ENCODE measurements at places on chromosomes 11 and 22. TPM values are rescaled to one million over a fixed set of nuclear protein-coding genes. Genes with fewer than 3 reads are reported as not detected.

The CSF2RB gene
- total RNA-seq: 7.0 TPM

- H3K4me3 ChIP-seq: no peak overlapping the region
- no peaks in the 10 kb centered on the region for H3K27me3 ChIP-seq
- no peak overlapping the region for H3K27ac ChIP-seq
- no peaks in the 10 kb centered on the region for H3K4me1 ChIP-seq
- no peak for DNase-seq
Measured at GRCh38 chr11:69285091-69285490, 8.9 kb upstream of the MYEOV start.

DNA sequence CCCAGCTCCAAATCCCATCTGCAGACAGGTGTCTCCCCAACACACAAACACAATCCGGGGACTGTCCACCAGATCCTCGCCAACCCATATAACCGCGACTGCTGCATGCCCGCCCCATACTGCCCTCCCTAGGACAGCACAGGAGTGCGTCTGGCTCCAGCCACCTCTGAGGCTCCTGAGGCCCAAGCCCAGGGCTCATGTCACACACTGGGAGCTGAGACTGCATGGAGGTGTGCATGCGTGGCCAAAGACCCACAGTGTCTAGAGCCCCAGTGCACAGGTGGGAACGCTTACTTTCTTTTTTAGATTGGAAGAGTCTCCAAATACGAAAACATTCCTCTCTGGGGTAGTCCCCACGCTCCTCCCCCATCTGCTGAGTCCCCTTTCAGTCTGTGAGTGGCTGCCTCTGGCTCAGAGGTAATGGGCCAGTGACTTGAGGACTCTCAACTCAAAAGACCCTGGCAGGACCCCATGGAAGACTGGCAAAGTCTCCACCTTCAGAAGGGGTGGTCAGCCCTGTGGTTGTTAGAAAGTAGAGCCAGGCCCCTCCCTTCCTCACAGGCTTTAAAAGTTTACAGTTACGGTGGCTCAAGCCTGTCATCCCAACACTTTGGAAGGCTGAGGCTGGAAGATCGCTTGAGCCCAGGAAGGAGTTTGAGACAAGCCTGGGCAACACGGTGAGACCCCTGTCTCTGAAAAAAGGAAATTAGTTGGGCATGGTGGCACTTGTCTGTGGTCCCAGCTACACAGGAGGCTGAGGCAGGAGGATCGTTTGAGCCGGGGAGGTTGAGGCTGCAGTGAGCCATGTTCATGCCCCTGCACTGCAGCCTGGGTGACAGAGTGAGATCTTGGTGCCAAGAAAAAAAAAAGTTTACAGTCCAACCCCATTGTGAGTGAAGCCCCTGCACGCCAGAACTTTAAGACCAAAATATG is 2.3 kb downstream of the CBX7 start:
- H3K4me1 ChIP-seq: no peaks in the 10 kb centered on the region
- H3K27ac ChIP-seq: no peak overlapping the region
- H3K27me3 ChIP-seq: no peaks in the 10 kb centered on the region
- no peak overlapping the region for H3K4me3 ChIP-seq
- H3K36me3 ChIP-seq: no peaks in the 10 kb centered on the region

The ANO9 gene
- 2.8 TPM for total RNA-seq

- H3K27ac ChIP-seq: no peak overlapping the region
- no peaks in the 10 kb centered on the region for H3K27me3 ChIP-seq
- H3K4me3 ChIP-seq: no peak overlapping the region
- no peaks in the 10 kb centered on the region for H3K4me1 ChIP-seq
- no peaks in the 10 kb centered on the region for H3K36me3 ChIP-seq
- no peak for DNase-seq
Measured at GRCh38 chr11:107789767-107790166, 68.8 kb downstream of the SLC35F2 start.

The CLMP gene
- total RNA-seq: 107 TPM

DNA sequence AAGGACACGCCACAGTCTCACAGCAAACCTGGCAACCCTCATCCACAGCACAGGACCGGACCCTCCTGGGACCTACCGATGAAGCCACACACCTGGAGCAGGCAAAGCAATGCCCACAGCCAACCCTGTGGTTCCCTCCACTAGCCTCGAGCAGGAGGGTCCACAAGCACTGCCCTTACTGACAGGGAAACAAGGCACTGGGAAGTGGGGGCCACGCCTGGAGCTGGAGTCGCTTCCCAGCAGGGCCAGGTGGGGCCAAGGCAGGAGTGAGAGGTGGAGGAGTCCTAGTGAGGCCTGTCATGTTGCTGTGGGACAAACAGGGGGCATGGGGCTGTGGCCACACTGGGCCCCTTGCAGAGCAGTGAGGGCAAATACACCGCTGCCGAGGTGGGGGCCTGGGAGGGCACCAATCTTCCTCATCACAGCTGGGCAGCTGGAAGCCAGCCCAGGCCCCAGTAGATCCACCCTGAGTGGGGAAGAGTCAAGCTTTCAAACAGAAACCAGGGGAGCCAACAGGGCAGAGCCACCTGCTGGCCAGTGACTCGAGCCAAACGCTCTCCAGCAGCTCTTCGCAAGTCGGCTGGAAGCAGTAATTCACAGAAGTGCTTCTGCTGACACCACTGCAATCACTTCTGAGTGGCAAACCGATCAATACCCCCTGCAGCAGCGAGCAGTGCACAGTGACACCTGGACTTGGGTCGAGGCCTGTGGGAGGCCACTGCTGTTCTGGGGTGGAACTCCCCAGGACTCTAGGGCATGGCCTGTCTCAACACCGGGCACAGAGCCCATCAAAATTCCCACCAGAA is 13.7 kb downstream of the SULT4A1 start:
- no peaks in the 10 kb centered on the region for H3K27me3 ChIP-seq
- no peaks in the 10 kb centered on the region for H3K4me1 ChIP-seq
- no peaks in the 10 kb centered on the region for H3K36me3 ChIP-seq
- H3K27ac ChIP-seq: no peak overlapping the region
- peak; percentile 55 for DNase-seq

DNA sequence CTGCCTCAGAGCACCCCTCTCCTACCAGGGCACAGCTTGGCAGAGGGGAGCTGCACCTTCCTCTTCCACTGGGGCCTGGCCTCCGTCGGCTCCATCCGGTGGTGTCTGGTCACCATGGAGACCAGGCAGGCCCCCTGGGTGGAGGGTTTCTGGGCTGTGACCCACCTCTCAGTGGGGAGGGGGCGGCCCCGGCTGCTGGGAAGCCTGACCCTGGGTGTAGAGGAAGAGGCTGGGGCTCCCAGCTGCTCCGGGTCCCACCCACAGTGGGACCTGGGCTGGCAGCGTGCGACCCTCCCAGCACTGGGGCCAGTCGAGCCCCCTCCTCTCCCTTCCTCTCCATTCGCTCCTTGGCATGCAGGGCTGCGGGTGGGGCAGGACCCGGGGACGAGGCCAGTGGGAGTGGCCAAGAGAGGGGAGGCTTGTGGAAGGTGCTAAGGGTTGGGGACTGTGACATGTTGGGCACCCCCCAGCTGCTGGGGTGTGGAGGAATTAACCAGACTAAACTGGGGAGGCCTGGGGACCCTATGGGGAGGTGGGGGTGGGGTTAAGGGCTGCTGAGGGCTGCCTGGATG is 46.8 kb downstream of the BRSK2 start:
- no peaks in the 10 kb centered on the region for H3K4me1 ChIP-seq
- no peak overlapping the region for H3K4me3 ChIP-seq
- no peaks in the 10 kb centered on the region for H3K27me3 ChIP-seq

The DTX4 gene
- 7.1 TPM for total RNA-seq

- H3K4me1 ChIP-seq: no peaks in the 10 kb centered on the region
- H3K27me3 ChIP-seq: no peaks in the 10 kb centered on the region
Measured at GRCh38 chr11:118136801-118137200, 15.8 kb downstream of the SCN4B start.

The VSIG2 gene
- 3.8 TPM for total RNA-seq

DNA sequence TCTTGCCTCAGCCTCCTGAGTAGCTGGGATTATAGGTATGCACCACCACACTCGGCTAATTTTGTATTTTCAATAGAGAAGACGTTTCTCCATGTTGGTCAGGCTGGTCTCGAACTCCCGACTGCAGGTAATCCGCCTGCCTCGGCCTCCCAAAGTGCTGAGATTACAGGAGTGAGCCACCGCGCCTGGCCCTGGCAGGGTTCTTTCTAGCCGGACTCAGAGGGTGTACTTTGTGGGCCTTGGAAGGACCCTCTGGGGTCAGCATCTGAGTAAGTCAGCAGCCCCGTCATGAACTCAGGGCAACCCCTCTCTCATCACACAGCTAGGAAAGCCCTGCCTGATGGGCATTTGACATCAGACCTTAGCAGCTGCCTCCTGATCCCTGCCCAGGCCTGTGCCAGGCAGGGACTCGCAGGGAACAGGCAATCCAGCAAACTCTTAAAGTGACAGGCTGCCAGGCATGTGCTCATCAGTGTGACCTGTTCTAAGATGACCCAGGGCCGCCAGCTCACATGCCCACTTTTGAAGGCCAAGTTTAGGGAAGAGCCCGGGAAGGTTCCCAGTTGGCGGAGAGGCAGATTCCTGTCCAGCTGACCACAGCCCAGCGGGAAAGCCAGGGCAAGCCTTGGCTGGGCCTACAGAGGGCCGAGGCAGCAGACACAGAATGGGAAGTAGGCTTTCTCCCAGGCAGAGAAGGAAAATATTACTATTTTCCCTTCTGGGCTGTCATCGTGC is 92.9 kb downstream of the MORC2 start:
- DNase-seq: peak; percentile 44
- H3K27ac ChIP-seq: no peak overlapping the region
- H3K4me3 ChIP-seq: no peak overlapping the region

- H3K4me3 ChIP-seq: no peak overlapping the region
- H3K36me3 ChIP-seq: no peaks in the 10 kb centered on the region
- H3K27ac ChIP-seq: no peak overlapping the region
- H3K27me3 ChIP-seq: no peaks in the 10 kb centered on the region
- H3K4me1 ChIP-seq: no peaks in the 10 kb centered on the region
Measured at GRCh38 chr11:131421066-131421855, 50.8 kb downstream of the NTM start.

The TMEM25 gene
- total RNA-seq: 20.7 TPM

GRCh38 chr22:37043828-37044538 is 7.6 kb upstream of the KCTD17 start:
- no peaks in the 10 kb centered on the region for H3K4me1 ChIP-seq
- no peaks in the 10 kb centered on the region for H3K27me3 ChIP-seq
- no peaks in the 10 kb centered on the region for H3K36me3 ChIP-seq
- no peak overlapping the region for H3K4me3 ChIP-seq

GRCh38 chr11:58949184-58949583 is 9.9 kb downstream of the GLYATL1 start:
- H3K4me1 ChIP-seq: no peaks in the 10 kb centered on the region
- no peaks in the 10 kb centered on the region for H3K36me3 ChIP-seq

- H3K4me1 ChIP-seq: no peaks in the 10 kb centered on the region
- no peaks in the 10 kb centered on the region for H3K27me3 ChIP-seq
Measured at GRCh38 chr22:37824674-37825641, 1.8 kb downstream of the GALR3 start.
